ENCODE measurements at places on chromosomes 4 and X.

DNA sequence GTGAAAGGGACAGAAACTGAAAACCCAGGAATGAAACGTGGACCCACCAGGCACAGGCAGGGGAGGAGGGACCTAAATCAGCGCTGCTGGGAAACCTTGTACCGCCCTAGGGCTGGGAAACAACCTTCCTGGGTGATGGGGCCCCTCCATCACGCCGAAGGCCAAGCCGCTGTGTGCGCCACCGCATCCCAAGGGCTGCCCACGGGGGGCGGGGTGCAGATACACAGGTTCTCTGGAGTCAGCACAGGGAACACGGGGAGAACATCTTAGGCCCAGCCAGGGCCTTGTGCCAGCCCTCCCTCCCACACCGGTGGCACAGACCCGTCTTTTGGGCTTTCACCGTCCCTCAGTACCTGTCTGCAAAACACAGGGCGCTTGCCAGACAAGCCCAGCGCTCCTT, 13.0 kb downstream of the UVSSA start:
- DNase-seq: no peak

- DNase-seq: no peak
These were observed 60.1 kb downstream of the GRIA2 start for GRCh38 chr4:157280673-157281072.

- no peak for DNase-seq
These were observed 719.4 kb downstream of the ADGRL3 start for GRCh38 chr4:61919561-61919960.

DNA sequence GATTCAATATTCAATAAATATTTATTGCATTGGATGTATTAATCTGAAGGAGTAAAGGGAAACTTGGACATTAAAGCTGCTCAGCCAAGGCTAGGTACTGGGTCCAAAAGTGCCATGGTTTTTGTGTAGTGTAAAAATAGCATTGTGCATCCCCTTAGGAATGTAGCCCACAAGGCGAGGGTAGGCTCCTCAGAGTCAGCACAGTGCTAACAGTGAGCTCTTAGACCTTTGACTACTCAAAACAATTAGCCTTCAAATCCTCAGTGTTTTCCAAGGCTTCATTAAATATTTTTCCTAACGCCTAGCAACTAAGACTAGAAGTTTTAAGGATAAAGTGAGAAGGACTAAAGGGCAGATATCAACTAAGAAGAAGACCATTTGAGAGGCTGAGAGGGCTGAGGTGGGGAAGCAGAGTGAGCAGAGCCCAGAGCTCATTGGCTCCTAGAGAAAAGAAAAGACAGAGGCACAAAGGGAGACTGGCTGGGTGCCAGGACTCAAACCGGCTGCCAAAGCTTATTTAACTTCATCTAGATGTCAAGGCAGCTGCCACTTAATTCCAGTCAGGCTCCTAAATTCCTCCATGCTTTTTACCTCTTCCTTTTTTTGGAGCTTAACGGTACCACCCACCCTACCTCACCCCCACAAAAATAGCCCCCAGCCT, 17.0 kb downstream of the PRKG2 start:
- peak; percentile 55 for DNase-seq

Data from NCI-H1092 (cell line).